ENCODE measurements at places on chromosomes 5 and 9.

GRCh38 chr5:39024005-39024404 lies 50.2 kb downstream of the RICTOR start:
- DNase-seq = no peak

GRCh38 chr5:54611290-54611951 lies 93.9 kb downstream of the SNX18 start:
- no peak for DNase-seq

- no peak for DNase-seq
Observed at GRCh38 chr9:131739959-131740648, at the start of gene RAPGEF1. Gene RAPGEF1 (minus strand): TSS chr9:131740076. CDS start chr9:131739830, 246 bp downstream.

- no peak for DNase-seq
Observed at GRCh38 chr5:151141535-151141934, 16.0 kb downstream of the ANXA6 start.

DNA sequence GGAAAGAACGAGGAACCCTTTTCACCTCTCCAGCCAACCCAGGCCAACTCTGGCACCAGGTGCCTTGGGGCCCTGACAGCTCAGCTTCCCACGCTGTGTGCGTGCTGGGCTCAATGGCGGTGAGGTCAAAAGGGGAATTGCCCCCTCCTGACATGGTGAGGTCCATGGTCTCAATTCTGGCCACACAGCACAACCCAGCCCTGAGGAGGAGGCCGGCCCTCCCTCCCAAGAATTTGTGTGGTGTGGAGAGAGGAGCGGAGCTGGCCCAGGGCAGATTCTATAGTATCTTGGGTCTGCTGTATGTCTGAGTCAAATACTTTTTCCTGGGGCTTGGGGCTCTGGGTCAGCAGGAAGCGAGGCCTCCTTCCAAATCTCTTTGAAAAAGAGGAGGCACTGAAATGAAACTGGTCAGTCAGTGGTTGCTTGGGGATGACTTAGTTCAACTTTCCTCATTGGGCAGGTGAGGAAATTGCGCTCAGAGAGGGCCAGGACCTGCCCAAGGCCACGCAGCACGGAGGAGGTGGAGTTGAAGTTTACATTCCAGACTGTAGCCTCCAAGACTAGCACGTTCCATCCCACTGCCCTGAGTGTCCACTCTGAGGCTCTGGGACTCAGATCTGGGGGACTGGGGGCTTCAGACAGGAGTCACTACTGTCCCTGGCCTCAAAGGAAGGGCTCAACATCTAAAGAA lies 15.6 kb downstream of the COL27A1 start:
- DNase-seq = no peak

GRCh38 chr5:61489574-61489973 lies 157.5 kb downstream of the ZSWIM6 start:
- no peak for DNase-seq

DNA sequence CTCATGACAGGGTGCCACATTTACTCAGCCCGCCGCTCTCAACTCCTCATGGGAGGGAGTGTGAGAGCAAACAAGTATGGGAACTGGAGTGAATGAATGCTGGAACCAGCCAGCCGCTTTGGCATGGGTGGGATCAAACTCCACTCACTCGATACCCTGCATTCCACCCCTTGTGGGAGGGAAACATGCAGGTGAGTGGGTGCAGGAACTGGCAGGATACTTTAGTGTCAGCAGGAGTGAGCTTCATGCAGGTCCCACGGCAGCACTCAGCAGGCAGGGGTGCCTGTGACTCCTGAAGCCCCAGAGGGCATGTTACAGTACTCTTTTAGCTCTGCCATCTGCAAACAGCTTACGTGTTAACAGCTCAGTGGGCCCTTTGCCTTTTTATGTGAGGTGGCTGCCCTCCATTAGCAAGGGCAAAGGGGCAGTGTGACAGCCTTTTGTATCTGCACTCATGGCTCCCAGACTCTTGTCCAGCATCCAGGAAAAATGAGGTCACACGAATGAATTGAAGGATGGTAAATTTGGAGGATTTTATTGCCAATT lies 433.2 kb upstream of the NMUR2 start:
- no peak for DNase-seq
